ENCODE measurements at places on chromosomes 16 and 17. TPM values are rescaled to one million over a fixed set of nuclear protein-coding genes. Genes with fewer than 3 reads are reported as not detected.

Gene RAP1GAP2
- total RNA-seq = 5.3 TPM

Gene HASPIN
- 0.33 TPM for total RNA-seq

- H3K36me3 ChIP-seq = no peaks in the 10 kb centered on the region
- no peak for DNase-seq
- no peaks in the 10 kb centered on the region for H3K27me3 ChIP-seq
- H3K4me1 ChIP-seq = peaks cover 6% of the 10 kb centered on the region
These were observed 2.1 kb downstream of the XYLT1 start for GRCh38 chr16:17468611-17469010.

DNA sequence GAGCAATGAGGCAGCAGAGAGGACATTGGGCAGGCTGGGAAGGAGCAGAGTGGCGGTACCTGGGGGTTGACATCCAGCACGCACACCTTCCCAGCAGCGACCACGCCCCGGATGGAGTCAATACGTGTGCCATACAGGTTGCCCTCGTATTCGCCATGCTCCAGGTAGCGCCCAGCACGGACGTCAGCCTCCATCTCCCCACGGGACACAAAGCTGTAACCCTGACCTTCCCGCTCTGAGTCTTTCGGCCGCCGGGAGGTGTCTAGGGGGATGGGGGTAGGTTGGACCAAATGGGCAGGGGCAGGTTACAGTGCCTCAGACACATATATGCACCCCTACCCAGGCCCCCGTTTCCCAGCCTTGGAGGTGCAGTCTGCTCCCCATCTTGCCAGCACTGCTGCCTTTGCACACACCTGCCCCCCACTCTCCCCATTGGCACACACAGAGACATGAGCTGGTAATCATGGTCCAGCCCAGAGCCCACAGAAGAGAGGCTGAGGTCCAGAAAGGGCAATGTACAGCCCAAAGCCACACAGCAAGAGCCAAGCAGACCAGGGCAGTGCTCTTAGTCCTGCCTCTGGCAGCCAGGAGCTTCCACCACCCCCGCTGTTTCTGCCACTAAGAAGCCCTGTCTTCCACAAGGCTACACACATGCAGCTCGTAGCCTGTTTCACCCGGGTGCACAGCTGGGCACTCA is 27.5 kb downstream of the MPP2 start:
- no peak overlapping the region for H3K4me3 ChIP-seq
- no peaks in the 10 kb centered on the region for H3K4me1 ChIP-seq
- H3K36me3 ChIP-seq = no peaks in the 10 kb centered on the region
- no peak for DNase-seq
- no peaks in the 10 kb centered on the region for H3K27me3 ChIP-seq
- no peak overlapping the region for H3K27ac ChIP-seq

GRCh38 chr17:45376171-45377005 is 56.3 kb downstream of the ARHGAP27 start:
- no peak overlapping the region for H3K27ac ChIP-seq

All from breast epithelium (tissue), 4 donors.